Frontal cortex (tissue), 4 donors: ENCODE measurements at places on chromosomes 12 and 14.

DNA sequence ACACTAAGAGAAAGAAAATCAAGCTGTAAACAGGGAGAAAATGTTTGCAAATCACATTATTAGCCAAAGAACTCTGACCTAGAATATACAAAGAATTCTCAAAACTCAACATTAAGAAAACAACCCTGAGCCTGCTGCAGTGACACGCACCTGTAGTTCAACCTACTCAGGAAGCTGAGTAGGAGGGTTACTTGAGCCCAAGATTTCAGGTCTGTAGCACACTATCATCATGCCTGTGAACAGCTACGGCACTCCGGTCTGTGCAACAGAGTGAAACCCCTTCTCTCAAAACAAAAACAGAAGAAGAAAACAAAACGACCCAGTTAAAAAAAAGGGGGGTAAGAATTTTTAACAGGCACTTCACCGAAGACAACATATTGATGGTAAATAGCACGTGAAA is 20.8 kb downstream of the SAV1 start:
- DNase-seq = no peak

DNA sequence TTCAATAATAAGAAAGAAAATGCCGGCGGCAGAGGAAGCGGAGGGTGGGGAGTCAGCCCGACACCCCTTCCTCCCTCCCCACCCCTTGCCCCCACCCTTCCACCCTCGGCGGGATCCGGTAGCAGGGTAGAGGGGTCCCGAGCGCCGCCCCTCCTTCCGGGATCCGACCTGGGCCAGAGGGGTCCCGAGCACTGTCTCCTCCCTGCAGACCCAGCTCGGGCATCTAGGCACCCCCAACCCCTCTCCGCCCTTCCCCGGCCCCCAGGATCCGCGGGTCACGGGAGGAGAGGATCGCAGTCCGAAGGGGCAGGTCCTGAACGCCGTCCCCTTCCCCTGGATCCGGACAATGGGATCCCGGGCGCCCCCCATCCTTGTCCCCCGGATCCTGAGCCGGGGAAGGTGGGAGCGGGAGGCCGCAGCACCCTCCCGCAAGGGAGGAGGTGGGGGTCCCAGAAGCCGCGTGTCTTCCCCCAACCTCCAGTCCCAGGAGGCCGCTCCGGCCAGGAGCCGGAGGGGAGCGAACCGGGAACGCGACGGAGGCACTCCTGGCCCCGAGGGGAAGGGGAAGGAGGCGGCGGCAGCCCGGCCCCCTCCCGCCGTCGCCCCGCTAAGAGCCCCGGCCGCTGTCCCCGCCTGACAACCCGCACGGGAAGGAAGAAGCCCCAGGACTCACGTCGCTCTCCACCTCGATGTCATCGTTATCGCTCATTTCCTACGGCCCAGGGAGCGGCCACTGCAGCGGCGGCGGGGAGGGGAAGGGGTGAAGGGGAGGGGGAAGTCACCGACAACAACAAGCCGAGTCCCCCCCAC is 481 bp downstream of the MAX start:
- no peak for DNase-seq

GRCh38 chr12:71108355-71108754 is 49.4 kb downstream of the TSPAN8 start:
- DNase-seq = no peak

DNA sequence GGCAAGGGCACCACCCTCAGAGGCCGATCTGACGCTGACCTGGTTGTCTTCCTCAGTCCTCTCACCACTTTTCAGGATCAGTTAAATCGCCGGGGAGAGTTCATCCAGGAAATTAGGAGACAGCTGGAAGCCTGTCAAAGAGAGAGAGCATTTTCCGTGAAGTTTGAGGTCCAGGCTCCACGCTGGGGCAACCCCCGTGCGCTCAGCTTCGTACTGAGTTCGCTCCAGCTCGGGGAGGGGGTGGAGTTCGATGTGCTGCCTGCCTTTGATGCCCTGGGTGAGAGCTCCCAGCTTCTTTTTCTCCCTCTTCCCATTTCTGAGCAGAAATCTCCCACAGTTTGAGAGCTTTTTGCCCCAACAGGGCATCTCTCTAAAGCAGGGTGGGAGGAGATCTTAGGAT is 1.8 kb downstream of the OAS1 start:
- DNase-seq = no peak

DNA sequence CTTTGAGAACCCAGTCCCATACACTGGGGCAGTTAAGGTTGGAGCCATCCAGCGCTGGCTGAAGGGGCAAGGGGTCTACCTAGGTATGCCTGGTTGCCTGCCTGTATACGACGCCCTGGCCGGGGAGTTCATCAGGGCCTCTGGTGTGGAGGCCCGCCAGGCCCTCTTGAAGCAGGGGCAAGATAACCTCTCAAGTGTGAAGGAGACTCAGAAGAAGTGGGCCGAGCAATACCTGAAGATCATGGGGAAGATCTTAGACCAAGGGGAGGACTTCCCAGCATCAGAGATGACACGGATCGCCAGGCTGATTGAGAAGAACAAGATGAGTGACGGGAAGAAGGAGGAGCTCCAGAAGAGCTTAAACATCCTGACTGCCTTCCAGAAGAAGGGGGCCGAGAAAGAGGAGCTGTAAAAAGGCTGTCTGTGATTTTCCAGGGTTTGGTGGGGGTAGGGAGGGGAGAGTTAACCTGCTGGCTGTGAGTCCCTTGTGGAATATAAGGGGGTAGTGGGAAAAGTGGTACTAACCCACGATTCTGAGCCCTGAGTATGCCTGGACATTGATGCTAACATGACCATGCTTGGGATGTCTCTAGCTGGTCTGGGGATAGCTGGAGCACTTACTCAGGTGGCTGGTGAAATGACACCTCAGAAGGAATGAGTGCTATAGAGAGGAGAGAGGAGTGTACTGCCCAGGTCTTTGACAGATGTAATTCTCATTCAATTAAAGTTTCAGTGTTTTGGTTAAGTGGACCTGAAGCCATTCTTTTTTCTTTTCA is 9.2 kb downstream of the ERP29 start:
- no peak for DNase-seq

GRCh38 chr14:90697132-90697531 is 119.1 kb downstream of the TTC7B start:
- no peak for DNase-seq

DNA sequence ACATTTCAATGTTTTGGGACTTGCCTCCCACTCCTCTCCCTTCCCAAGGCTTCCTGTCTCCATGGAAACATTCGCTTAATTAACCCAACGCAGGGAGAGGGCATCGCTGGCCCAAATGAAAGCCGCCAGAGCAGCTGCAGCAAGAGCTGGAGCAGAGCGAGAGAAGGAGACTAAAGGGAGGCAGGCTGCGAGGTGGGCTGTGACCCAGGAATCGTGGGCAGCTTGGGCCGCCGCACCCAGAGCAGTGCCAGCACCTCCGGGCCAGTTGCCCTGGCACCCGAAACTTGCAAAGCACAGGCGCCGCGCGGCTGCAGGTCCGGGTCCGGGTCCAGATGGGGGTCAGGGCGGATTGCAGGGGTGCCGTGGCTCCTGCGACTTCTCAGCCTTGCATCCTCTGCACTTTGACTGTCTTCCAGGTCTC is 43.5 kb upstream of the PTPRQ start:
- no peak for DNase-seq

GRCh38 chr12:124352839-124353238 is 57.9 kb downstream of the RFLNA start:
- no peak for DNase-seq

DNA sequence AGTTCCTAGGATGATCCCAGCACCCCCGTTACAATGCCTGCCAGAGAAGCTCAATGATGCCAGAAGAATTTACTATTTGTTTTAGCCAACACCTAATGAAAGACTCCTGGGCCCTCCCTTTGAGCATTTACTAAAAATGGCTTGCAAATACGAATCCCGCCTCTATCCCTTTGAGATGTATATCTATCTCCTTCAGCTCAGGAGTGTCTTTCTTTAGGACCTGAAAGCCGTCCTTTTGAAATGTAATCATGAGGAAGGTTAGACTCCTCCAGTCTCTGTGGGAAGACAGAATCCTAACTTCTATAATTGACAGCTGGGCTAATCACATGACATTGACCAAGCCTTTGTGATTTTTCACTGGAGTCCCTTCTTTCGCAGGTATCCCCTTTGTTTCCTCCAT is 19.2 kb upstream of the DYNC1H1 start:
- DNase-seq = no peak

DNA sequence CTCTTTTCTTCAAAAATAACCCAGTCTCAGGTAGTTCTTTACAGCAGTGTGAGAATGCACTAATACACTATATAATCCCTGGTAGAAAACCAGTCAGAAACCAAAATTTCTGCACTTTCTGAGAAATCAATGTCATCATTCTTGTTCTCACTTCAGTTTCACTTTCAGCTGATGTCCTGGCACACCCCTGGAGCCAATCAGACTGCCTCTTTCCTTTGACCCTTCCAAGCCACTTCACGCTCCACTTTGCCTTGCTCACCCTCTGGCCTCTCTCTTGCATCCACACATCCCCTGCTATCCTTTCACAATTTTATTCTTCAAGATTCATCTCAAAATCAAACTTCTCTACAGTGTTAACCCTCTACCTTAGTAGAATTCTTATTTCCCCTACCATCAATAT is 181.1 kb downstream of the ASCL1 start:
- DNase-seq = no peak

DNA sequence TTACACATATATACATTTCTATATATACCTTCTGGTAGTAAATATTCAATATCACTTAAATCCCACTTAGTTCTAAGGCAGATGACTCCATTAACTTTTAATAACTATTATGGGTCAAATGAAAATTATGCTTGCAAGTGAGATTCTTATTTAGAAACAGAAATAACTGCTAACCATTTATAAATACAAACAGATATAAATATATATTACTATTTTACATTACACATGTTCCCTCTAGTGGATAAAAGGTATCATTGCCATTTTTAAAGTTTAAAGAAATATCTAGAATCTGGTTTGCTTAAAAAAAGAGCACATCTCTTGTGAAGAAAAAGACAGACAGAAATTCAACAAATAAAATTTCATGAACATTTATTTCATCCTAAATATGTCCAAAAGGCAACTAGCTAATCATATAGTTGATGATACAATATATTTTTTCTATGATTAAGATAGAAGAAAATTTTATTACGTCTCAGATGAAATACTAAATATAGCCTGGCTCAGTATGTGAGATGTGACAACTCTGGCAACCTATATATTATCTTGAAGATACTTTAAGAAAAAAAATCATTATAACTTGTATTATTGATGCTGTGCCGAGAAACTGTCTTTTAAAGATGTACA is 11.7 kb upstream of the RAD51AP1 start:
- DNase-seq = no peak

DNA sequence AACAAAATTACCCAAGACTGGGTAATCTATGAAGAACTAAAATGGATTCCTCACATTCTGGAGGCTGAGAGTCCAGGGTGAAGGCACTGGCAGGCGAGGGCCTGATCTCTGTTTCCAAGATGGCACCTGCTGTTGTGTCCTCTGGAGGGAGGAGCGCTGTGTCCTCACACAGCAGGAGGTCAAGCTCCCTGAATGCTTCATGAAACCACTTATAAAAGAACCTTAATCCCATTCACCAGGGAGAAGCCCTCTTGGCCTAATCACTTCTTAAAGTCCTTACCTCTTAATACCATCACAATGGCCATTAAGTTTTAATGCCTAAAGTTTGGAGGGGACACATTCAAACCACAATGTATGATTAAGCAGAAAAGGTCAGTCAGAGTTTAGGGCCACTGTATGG is 172.4 kb downstream of the EMP1 start:
- no peak for DNase-seq

GRCh38 chr12:92784797-92785562 is 82.2 kb downstream of the PLEKHG7 start:
- DNase-seq = no peak

- DNase-seq = no peak
These were observed 10.5 kb downstream of the XRCC3 start for GRCh38 chr14:103704708-103705107.

- no peak for DNase-seq
These were observed 3.1 kb downstream of the HOXC13 start for GRCh38 chr12:53941750-53942149.

DNA sequence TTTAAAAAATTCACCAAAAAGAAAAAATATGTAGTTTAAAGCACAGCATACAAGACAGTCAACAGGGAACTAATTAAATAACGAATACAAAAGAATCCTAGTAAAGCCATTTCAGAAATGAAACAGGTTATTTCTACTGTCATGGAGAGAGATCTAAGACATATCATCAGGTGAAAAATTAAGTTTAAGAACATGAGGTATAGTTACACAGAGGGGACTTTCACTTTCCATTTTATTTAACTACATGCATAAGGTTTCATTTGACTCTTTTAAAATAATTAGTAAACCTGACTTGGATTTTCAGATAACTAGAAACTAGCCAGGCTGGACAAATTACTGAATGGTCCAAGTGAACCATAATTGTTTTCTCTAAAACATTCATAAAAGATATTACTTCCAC is 11.3 kb downstream of the SEC23A start:
- DNase-seq = no peak

DNA sequence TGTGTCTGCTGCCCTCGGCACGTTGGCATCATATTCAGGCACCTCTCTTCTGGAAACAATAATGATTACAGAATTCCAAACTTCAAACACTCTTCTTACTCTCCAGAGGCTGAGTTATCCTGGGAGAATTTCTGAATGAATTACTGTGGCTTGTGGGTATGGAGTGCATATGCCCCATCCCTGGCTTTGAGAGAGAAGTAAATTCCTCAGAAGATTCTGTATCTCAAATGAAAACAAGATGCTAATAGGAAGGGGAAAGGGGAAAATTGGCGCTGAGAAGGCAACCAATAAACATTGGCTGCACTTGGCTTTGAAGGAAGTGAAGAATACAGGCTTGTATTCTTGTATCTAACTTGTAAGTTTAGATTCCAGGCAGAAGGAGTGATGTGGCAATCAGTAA is 132.0 kb upstream of the NOVA1 start:
- DNase-seq = no peak

DNA sequence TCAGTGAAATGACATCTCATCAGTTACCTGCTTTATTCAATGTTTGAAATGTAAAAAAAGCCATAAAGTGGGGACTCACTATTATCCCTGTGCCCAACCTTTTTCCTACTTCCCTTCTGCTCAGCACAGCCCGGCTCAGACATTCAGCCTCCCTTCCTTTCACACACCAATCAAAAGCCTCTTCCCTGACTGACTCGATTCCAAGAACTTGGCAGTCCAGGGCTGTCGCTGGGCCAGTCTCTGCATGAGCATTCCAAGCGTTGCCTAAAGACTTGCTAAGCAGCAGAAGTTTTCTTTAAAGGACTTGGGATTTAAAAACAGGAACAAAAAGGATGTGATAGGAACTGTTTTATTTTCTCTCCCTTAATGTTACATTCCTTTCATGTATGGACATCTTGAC is 22.7 kb downstream of the ITPR2 start:
- DNase-seq = no peak
